ENCODE measurements at places on chromosomes 12 and 14.

GRCh38 chr12:115956659-115957058 lies 320.8 kb downstream of the MED13L start:
- DNase-seq = no peak

GRCh38 chr14:75295061-75295461 lies 16.4 kb downstream of the FOS start:
- DNase-seq = no peak

DNA sequence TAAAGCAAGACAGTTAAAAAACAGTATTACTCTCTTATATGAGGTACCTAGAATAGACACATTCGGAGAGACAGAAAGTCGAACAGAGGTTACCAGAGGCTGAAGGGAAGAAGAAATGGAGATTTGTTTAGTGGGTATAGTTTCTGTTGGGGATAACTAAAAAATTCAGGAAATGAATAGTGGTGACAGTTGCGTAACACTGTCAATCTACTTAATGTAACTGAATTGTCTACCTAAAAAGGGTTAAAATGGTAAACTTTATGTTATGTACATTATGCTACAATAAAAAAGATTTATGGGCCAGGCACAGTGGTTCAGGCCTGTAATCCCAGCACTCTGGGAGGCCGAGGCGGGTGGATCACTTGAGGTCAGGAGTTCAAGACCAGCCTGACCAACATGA lies 30.6 kb upstream of the SLC6A13 start:
- no peak for DNase-seq

DNA sequence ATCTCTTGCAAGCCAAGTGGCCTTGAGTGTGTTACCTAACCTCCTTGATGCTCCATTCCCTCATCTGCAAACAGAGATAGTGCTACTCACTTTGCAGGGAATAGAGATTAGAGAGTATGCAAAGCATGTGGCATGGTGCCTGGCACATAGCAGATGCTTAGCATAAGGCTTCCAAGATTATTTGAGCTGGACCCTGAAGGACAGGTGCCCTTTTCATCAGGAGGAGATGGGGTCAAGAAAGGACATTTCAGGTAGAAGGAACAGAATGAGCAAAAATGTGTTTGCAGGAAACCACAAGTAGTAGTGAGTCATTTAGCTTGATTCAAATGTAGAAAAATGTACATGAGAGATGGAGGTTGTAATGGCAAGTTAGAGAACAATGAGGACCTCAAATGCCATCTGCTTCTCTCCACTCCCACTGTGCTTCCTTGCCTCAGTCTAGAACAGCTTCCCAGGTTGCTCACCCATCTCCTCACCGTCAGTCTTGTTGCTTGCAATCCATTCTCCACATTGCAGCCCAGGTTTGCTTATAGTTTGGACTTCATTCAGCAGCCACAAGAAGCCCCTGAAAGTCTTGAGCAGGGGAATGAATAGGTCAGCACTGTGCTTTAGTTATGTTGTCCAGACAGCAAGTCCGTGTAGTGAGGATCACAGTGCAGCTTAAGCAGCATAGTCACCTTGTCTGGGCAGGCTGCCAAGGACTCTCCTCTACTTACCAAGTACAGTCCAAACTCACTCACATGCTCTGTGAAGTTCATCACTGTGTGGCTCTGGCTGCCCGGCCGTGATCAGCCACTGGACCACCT lies 536.3 kb upstream of the CCDC196 start:
- peak; percentile 75 for DNase-seq

DNA sequence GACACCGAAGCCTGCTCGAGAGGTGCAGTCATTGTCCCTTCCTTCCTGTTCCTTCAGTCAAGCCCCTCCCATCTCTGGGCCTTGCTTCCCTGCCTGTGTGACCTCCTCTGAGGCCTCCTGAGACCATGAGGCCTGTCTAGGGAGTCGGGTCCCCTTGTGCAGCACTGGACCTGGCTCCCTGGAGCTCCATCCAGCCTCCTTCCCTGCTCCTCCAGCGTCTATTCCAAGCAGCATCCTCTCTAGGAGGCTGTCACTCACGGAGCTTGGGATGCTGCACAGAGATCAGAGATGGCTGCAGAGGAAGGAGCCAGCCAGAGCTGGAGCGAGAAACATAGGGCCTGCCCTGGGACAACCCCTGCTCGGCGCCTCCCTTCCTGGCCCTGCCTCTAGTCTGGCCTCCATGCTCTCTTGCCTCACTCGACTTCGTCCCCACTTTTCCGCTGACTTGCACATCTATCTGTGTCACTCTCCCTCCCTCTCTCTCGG lies 142.7 kb downstream of the BCL11B start:
- no peak for DNase-seq

GRCh38 chr14:103943673-103944072 lies 1.3 kb upstream of the RD3L start:
- DNase-seq = peak; percentile 83

- no peak for DNase-seq
Observed at GRCh38 chr12:27343255-27344000, 10.8 kb downstream of the BMAL2 start.

DNA sequence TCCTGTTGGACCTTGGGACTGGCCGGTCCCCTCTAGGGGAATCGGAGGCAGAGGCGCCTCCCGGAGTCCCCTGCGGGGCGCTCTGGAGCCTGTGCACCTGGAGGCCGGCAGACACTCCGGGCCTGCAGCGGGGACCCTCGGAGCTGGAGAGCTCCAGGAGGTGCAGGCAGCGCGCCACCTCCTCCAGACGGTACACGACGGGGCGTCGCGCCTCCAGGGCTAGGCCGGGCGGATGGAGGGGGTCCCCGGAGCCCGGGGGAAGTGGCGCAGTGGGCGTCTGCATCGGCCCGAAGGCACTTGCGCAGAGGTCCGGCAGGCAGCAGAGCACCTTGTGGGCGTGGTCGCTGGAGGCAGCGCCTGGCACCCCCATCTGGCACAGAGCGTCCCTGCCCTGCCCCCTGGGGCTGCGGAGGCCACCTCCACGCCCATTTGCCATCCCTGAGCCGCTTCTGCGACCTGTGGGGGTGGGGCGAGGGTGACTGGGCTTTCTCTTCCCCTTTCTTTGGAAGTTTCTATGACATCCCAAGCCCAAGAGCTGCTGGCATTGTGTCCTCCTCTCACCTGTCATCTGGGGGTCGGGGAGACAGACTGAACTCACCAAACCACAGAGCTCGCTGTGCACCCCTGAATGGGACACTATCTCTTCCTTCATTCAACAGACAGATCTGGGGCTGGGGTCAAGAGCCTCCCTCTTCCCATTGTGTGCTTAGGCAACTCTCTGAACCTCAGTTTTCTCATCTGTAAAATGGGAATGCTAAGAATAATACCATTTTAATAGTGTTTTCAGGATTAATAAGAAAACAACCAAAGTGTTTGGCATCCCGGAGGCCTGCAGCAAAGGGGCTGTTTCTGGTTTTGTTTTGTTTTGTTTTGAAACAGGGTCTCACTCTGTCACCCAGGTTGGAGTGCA lies 37.5 kb upstream of the CORO1C start:
- no peak for DNase-seq

DNA sequence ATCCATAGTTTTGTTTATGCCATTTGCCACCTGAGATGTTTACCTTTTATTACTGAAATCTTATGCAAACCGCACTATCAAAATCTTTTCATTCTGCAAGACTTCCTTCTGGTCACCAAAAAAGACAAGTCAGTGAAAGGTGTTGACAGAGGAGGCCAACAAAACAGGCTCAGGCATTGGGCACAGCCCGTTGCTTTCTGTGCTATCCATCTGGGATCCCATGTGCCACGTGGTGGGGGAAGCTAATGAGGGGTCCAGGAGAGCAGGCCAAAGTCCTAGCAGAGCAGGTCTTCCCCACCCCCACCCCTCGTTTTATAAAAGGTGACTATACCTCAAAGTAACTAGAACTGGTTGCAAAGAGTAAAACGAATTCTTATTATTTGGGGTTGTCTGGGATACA lies 1.2 kb downstream of the ALDH1L2 start:
- no peak for DNase-seq

GRCh38 chr12:83823386-83824045 lies 1089.1 kb downstream of the SLC6A15 start:
- no peak for DNase-seq

GRCh38 chr14:84482256-84483071 lies 1047.5 kb upstream of the FLRT2 start:
- DNase-seq = no peak

- no peak for DNase-seq
Observed at GRCh38 chr12:53775478-53776145, 23.8 kb upstream of the CISTR start.

- no peak for DNase-seq
Observed at GRCh38 chr14:23285530-23286019, 357 bp downstream of the HOMEZ start.

GRCh38 chr14:69481815-69482568 lies 2.5 kb upstream of the PLEKHD1 start:
- DNase-seq = peak; percentile 99

DNA sequence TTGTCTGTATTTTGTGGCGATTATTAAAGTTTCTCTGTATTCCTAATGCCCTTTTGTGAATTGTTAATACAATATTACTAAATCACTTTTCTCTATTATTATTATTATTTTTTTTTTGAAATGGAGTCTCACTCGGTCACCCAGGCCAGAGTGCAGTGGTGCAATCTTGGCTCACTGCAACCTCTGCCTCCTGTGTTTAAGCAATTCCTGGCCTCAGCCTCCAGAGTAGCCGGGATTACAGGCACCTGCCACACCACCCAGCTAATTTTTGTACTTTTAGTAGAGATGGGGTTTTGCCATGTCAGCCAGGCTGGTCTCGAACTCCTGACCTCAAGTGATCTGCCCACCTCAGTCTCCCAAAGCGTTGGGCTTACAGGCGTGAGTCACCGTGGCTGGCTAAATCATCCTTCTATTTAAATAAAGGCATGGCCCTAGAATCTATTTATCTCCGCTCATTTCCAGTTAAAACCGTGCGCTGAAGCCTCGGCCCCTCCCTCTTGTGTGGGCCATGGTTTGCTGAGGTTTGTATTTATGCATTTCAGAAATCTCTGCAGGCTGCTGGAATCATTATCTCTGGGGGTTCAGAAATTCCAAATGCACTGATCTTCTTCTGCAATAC lies 1136.4 kb upstream of the TMEM132C start:
- no peak for DNase-seq

DNA sequence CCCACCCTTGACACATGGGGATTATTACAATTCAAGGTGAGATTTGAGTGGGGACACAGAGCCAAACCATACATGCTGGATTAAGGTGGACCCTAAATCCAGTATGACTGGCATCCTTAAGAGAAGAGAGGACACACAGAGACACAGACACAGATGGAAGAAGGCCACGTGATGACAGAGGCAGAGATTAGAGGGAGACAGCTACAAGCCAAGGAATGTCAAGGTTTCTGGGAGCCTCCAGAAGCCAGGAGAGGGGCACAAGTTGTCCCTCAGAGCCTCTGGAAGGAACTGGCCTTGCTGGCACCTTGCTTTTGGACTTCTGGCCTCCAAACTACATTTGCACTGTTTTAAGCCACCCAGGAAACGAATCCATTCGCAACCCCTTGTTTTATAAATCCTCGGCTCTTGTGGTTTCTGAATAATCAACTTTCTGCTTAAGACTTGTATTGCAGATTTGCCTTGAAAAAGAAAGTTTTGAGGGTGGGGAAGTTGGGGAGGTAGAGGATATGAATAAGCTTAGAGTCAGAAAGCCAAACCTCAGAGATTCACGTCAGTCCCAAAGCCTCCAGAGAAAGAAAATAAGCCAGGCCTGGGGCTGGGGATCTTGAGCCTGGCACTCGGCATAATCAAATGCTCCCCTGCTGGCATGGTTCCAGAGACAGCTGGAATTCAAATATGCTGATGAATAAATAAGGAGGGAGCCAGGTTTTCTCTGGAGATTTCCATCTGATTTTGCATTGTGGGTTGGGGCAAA lies 224.2 kb upstream of the PWP1 start:
- peak; percentile 34 for DNase-seq

- DNase-seq = no peak
Observed at GRCh38 chr14:75425446-75425845, 2.4 kb upstream of the JDP2 start.

DNA sequence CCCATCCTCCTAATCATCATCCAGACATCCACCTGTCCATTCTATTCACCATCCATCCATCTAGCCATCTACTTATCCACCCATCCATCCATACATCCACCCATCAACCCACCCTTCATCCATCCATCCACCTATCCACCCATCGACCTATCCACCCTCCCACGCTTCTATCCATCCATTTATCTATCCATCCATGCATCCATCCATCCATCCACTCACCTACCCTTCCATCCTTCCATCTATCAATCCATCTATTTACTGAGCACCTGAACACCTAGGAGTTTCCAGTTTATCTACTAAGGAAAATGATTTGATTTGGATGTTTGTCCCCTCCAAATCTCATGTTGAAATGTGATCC lies 7.5 kb downstream of the RIN3 start:
- DNase-seq = no peak

DNA sequence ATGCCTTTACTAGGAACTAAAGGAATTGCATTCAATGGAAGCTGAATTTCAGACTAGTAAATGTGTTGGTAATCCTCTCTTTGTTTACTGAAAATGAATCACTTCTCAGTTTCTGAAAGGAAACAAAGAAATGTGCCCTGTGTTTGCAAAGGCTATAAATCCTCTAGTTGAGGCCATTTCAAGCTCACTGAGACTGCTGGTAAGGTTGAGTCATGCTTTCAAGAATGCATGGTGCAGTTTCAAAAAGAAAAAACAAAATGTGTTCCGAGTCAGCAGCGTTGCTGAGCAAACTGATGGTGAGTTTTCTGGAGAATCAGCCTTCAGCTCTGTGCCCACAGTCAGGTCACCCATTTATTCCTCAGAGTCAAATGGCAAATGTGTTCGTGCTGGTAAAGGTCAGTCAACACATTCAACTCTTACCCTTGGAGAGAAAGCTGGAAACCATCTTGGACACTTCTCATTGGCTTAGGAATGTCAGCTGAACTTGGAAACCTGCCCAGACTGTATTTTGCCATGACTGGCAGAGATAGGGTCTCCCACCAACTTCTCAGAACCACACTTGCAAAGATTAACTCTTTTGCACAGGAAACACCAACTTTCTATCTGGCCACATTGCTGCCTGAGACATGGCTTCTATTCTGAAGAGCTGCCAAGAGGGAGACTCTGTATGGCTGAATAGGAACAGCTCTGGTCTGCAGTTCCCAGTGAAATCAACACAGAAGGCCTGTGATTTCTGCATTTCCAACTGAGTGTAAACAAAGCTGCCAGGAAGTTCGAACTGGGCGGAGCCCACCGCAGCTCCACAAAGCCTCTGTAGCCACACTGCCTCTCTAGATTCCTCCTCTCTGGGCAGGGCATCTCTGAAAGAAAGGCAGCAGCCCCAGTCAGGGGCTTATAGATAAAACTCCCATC lies 484.4 kb downstream of the ATP23 start:
- DNase-seq = no peak

- DNase-seq = peak; percentile 72
Observed at GRCh38 chr14:61322799-61323290, 1.5 kb downstream of the PRKCH start.
